ENCODE measurements at places on chromosomes 2 and 18.

- no peak for DNase-seq
These were observed 118.0 kb downstream of the COL6A3 start for GRCh38 chr2:237295889-237296480.

DNA sequence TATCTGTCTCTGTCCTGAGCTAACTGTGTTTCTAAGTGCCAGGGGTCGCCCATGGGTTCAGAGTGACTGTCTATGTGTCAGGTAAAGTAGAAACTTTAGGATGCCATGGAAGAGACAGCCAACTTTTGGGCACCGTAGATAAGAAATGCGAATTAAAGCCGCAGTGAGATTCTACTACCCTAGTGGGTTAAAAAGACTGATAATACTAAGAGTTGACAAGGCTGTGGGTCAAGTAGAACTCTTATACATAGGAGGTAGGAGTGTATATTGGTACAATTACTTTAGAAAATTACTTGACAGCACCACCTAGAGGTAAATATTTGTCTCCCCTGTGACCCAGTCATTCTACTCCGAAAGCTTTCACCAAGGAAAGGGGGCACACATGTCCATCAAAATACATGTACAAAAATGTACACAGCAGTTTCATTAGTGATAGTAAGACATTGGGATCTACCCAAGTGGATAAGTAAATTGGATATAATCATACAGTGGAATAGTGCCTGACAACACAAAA is 371.3 kb downstream of the SLC4A3 start:
- no peak for DNase-seq

- DNase-seq = no peak
These were observed 4.2 kb upstream of the SIX2 start for GRCh38 chr2:45013229-45014015.

DNA sequence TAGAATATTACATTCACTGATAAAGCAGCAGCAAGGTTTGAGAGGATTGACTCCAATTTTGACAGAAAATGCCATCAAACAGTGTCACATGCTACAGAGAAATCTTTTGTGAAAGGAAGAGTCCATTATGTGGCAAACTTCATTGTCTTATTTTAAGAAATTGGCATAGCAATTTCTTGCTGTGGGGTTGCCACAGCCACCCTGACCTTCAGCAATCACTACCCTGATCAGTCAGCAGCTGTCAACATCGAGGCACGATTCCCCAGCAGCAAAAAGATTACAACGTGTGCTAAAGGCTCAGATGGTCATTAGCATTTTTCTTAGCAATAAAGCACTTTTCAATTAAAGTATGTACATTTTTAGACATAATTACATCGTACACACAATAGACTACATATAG is 74.7 kb downstream of the PRKCE start:
- no peak for DNase-seq

GRCh38 chr18:75691483-75691882 is 264.0 kb upstream of the SMIM21 start:
- DNase-seq = no peak

GRCh38 chr2:237966250-237966564 is 607 bp upstream of the UBE2F start:
- DNase-seq = no peak
